ENCODE measurements at places on chromosomes 4 and X.

- no peak for DNase-seq
Observed at GRCh38 chr4:185352741-185353140, 43.0 kb downstream of the LRP2BP start.

GRCh38 chr4:74934016-74934831 lies 1.3 kb downstream of the PARM1 start:
- DNase-seq = no peak

DNA sequence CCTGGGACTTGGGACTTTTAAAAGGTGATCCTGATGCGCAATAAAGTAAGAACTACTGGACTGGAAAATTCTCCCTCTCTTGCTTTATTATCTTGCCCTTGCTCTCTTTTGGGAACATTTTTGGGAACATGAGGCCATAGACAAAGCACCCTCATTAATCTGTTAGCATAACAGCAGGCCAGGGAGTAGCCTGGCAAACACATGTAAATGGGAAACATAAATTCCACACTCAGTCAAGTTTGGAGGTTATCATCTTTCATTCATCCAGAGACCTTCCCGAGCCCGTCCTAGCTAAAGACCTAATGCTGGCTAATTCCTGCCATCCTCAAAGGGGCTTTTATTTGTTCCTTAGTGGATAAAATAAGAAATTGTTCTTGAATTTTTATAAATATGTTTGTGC lies 162.8 kb upstream of the ARX start:
- DNase-seq = no peak

GRCh38 chrX:69148946-69149345 lies 16.3 kb downstream of the PJA1 start:
- DNase-seq = no peak

GRCh38 chr4:5827108-5828004 lies 65.5 kb downstream of the CRMP1 start:
- DNase-seq = no peak

- DNase-seq = no peak
Observed at GRCh38 chr4:9816285-9816684, 34.9 kb downstream of the DRD5 start.

DNA sequence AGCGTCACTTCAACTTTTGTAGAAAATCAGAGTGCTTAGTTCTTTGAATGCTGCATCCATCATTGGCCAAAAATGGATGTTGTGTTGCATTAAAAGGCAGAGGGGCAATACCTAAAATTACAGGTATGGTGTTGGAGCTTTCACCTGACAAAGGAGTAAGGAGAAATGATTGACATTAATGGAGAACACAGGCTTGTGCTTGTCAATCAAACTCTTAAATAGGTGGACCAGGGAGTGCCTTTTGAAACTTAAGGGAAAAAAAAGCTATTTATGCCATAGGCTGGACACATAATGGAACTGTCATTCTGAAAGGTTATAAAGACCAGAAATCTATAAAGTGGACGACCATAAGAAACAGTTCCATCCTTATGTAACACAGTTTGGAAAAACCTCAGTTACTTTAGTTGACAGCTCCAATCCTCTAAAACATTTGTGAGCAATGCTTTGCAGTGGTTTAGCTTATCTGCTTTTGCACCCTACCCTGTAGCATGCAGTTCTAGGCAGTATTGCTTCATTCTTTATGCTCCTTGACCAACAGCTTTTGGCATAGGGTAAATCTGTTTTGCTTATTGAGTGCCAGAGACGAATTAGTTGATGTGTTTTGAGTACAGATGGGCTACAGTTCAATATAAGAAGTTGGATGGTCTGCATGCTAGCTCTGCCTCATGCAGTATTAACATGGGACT lies 2.4 kb downstream of the HADH start:
- no peak for DNase-seq

DNA sequence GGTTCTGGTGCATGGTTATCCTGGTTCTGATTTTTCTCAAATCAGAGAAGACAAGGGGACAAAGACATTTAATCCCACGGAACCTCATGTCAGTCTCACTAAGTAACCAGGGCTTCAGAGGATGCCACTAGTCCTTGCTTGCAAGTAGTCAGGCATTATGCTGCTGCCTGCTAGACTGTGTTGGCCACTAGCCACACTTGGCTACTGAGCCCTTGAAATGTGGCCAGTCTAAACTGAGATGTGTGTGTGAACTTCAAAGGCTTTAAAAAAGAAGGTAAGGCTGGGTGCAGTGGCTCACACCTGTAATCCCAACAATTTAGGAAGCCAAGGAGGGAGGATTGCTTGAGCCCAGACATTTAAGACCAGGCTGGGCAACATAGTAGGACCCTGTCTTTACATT lies 48.6 kb upstream of the IGFBP7 start:
- DNase-seq = no peak

- DNase-seq = no peak
Observed at GRCh38 chrX:95056901-95057300, 1382.9 kb downstream of the FAM133A start.

DNA sequence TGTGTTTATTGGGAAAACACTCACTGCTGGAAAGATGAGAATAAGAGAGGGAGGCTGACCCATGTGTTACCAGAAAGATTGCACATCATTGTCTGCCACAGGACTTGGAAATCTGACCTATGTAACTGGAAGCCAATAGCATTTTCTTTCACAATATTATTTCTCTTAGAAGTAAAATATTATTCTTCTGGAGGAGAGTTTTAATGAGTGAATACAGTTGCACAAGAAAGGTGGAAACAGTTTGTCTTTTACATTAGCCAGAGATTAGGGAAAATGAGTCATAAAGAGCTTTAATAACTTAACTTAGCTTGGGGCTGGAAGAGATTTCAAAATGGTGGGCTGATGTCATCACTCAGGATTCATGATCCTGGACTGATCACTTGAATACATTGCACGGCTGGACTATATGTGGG lies 31.5 kb upstream of the LNX1 start:
- no peak for DNase-seq

DNA sequence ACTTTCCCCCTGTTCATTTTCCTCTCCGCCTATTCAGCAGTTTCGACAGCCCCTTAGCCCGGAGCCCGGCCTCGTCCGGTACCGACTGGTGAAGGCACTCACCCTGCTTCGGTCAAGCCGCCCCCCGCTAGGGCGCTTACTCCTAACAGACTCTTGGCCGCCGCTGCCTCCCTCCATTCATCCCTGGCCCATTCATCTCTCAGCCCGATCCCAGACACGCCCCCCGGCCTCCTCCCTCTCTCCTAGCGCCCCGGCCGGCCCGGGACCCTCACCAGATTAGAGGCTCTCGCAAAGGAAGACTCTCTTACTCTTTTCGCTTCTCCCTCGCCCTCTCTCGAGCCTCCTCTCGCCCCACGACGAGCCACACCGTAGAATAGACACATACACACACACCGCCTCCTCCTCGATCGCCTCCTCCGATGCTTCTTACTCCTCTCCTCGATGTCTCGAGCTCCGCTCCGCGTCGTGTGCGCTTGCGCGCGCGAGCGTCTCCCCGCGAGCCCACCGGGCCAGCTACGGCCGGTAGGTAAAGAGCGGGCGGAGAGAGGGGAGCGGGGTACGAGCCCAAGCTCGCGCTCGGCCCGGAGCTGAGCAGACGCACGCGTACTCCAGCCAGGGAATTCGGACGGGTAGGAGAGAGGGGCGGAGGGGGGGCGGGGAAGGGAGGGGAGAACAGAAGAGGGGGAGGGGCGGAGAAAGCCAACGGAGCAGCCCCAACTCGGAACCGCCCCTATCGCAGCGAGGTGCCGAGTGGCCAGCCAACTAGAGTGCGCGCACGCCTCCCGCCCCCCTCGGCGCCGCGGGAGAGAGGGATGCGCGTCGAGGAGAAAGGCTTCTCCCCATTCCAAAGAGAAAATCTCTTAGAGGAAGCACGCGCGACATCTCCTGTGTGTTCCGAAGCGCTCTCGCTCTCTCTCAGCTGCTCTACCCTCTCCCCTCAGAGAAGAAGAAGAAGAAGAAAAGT lies at the start of gene WNK3:
Gene WNK3, minus strand, starts transcription at position 633 of the 964 bp plus-strand sequence.
- peak; percentile 11 for DNase-seq

GRCh38 chrX:1491851-1492349 lies 39.2 kb upstream of the ASMTL start:
- no peak for DNase-seq
